ENCODE measurements at places on chromosomes 12 and 14.

- no peak for DNase-seq
These were observed 239.0 kb downstream of the SLC16A7 start for GRCh38 chr12:59834659-59835474.

- no peak for DNase-seq
These were observed 35.9 kb downstream of the ALDH1L2 start for GRCh38 chr12:105048315-105048714.

- no peak for DNase-seq
These were observed 76.9 kb downstream of the PTCSC3 start for GRCh38 chr14:36099619-36100018.

- DNase-seq = peak; percentile 24
These were observed 39.0 kb downstream of the PAX9 start for GRCh38 chr14:36700651-36701050.

DNA sequence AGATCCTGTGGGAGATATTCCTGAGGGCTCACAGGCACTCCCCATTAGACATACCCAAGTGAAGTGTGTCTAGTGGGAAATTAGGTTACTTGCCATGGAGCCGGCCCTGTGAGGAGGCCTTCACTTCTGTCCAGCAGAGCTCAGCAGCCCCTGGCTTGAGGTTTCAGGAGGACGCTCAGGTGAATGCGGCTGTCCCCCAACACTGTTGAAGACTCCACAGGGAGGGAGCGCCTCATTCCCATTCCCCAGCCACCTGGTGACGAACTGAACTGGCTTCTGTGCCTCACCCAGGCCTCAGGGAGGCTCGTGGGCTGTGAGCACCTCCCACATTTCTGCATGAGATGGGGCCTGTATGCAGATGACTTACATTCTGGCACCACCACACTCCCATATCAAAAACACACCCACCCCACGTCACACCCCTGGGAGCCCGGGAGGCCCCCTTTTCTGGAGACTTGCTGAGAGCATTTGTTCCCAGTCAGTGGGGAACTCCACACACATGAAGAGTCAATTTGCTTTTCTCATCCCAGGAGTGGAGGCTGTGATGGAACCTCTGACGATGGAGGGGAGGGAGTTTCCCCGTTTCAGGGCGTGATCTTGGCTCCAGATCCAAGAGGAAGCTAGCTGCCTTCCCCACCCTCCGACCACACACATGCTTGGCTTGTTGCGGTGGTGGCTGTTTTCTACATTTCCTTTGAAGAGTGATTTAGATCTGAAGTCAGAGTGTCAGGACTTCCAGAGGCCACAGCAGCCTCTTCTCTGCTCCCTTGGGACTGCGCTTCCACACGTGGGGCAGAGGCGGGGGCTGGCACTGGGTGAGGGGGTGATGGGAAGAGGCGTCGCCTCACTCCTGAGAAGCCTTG, 120.7 kb downstream of the ADGRD1 start:
- DNase-seq = peak; percentile 63

- DNase-seq = no peak
These were observed 28.3 kb downstream of the MMAB start for GRCh38 chr12:109544955-109545531.

- DNase-seq = no peak
These were observed 101.4 kb downstream of the PDE3A start for GRCh38 chr12:20469756-20470155.
